ENCODE measurements at places on chromosomes 1 and 21. TPM values are rescaled to one million over a fixed set of nuclear protein-coding genes. Genes with fewer than 3 reads are reported as not detected.

The S100A9 gene
- total RNA-seq = not detected

The BRDT gene
- total RNA-seq = not detected

The NEK2 gene
- total RNA-seq = 63.3 TPM

The CASZ1 gene
- 2.4 TPM for total RNA-seq

The MYOG gene
- 538 TPM for total RNA-seq

The SPRR3 gene
- not detected for total RNA-seq

The HOOK1 gene
- total RNA-seq = 0.20 TPM

The PLEKHG5 gene
- total RNA-seq = 5.3 TPM

The BTG2 gene
- 63.1 TPM for total RNA-seq

The ANKRD34A gene
- 0.69 TPM for total RNA-seq

The CGN gene
- 1.2 TPM for total RNA-seq

The TEX38 gene
- not detected for total RNA-seq

The HMGCL gene
- total RNA-seq = 8.8 TPM

The ILF2 gene
- total RNA-seq = 380 TPM

The OPRD1 gene
- total RNA-seq = 60.2 TPM

The PLA2G2D gene
- total RNA-seq = not detected

The APCS gene
- not detected for total RNA-seq

The SLAMF1 gene
- total RNA-seq = not detected

The ZFP69 gene
- total RNA-seq = 11.7 TPM

The RNU1-3 gene
- under 0.01 TPM for total RNA-seq

The NTRK1 gene
- not detected for total RNA-seq

All from SJCRH30 (cell line).